Activated CD8-positive, alpha-beta T cell treated with anti-CD3 and anti-CD28 coated beads for 36 hours (primary cell): ENCODE measurements at places on chromosomes 3 and 15. TPM values are rescaled to one million over a fixed set of nuclear protein-coding genes. Genes with fewer than 3 reads are reported as not detected.

DNA sequence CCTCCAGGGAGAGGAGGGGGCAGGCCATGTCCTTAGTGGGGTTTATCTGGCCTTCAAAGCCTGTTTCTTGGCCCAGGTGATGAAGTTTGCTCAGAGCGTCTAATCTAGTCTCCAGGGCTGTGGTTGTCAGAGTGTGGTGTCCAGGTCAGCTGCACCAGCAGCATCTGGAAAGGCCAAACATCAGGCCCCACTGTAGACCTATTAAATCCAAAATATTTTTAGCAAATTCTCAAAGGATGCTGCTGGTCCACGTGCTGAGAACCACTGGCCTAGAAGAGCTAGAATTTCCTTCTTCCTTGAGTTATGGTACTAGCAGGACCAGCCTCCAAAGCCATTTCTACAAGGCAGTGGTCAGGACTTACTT, 28.9 kb downstream of the SLC28A1 start:
- no peak for DNase-seq

DNA sequence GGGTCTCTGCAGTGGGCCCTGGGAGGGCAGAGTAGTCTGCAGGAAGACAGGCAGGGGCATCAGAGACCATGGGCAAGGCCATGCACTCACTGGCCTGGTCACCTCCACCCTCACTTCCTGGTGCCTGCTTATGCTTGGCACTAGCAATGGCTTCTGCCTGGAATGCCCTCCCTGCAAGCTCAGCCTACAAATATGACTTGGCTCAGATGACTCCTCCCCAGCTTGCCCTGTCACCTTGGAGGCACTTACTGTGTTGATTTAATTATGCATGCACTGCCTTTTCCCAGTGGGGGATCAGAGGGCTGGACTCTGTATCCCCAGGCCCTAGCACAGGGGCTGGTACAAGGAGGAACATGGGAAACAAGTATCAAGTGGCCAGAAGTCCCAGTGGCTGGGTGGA, 7.8 kb downstream of the C3orf18 start:
- DNase-seq: no peak

DNA sequence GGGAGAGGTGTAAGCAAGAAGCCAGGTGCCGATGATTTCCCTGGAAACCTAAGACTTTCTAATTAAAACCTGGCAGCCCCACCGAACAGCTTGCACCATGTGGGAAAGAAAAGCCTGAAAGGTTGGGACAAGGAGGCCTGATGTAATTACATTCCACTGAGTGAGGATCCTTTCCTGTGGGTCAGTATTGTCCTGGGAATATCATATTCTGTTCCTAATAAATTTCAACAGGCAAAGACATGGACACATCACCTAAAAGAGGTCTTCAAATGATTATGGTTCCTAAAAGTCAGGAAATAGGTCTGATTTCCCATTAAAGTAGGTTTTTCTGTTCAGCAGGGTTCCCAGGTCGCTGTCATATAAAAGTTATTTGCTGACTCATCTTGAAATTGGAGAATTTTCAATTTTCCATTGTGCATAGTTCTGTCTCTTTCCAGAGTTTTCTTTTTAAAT, 58.5 kb downstream of the DUT start:
- DNase-seq: no peak

The ARRDC4 gene
- 0.90 TPM for total RNA-seq

GRCh38 chr3:79097964-79098660, 669.7 kb downstream of the ROBO1 start:
- no peak for DNase-seq

DNA sequence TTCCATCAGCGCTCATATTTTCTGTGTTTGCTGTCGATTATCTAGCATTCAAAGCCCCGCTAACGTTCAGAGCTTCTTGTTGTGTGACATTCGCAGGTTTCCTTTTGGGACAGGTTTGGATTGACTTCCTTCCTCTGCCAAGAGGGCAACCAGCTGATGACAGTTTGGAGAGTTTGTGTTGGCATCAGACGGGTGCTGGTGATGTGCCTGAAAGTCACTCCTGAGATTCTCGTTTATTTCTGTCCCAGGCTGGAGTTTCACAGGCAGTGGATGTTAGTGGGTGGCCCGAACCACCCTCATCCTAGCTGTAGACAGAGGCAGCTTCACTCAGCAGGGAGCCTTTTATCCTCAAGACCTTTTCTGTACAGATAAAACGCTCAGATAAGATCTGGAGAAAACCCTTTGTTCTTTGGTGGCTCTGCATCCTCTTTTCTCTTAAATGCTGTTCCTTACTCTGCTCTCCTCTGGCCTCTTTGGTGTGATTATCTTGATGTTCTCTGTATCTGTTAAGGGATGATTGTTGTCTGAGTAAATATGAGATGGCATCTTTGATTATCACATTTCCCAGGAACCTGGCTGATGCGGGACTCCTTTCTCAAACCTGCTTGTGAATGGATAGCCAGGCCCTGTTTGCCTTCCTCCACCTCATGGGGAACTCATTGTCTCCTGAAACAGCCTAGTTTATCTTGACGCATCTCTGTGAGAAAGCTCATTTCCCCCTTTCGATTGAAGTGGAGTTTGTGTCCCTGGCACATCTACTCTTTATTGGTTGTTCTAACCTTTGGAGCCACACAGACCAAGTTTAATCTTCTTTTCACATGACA, 35.9 kb downstream of the CGNL1 start:
- no peak for DNase-seq

- no peak for DNase-seq
These were observed 67.6 kb downstream of the ZNF445 start for GRCh38 chr3:44409640-44410410.

DNA sequence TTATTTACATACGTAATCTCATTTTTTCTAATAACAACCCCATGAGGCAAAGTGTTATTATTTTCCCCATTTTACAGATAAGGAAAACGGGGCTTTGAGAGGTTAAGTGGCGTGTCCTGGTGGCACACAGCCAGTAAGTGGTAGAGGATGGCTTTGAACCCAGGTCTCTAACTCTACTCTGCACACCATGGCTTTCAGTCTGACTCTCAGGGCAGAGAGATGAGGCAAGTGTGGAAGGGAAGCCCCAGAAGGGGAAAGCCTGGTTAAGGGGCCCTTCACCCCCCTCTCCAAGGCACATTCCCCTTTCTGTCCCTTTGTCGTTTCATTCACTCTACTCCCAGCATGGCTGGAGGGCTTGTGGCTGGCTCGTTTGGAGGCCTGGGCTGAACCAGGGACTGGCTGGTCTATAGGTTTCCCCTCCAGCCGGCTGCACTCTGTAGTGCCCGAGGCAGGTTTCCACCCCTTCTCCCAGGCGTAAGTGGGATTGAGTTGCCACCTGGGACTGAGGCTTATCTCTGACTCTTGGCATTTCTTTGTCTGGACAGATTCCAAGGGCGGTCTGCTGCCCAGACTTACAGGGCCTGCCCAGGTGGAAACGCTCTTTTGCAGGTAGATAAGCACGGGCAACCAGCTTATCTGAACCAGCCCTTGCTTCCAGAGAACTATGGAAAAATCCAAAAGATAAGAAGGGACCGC, 12.1 kb downstream of the SEMA4B start:
- no peak for DNase-seq

The IQGAP1 gene
- total RNA-seq: 155 TPM
